ENCODE measurements at places on chromosomes 13 and 19. TPM values are rescaled to one million over a fixed set of nuclear protein-coding genes. Genes with fewer than 3 reads are reported as not detected.

GRCh38 chr19:51320280-51320657 is 8.8 kb downstream of the IGLON5 start:
- DNase-seq = no peak

GRCh38 chr13:28751175-28751960 is 32.6 kb upstream of the SLC46A3 start:
- no peak for DNase-seq

- DNase-seq = peak; percentile 22
Observed at GRCh38 chr19:48102870-48103751, 7.5 kb downstream of the PLA2G4C start.

- no peak for DNase-seq
Observed at GRCh38 chr19:5103061-5103701, 134.3 kb downstream of the KDM4B start.

DNA sequence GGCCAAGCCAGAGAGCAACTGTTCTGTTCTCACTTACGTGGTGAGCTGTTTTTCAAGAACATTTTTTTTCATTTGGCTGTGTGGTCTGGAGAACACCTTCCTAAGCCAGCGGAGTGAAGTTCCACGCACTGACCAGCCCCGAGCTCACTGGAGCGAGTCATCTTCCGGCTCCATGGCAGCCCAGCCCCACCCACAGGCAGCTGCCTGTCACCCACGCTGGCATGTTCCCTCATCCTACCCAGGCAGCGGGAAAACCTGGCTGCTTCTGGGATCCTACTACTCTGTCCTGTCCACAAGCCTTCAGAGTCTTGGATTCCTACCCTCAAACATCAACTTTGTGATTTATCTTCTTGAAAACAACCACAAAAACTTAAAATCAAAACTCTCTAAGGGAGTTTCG is 76.2 kb downstream of the GGACT start:
- DNase-seq = no peak

DNA sequence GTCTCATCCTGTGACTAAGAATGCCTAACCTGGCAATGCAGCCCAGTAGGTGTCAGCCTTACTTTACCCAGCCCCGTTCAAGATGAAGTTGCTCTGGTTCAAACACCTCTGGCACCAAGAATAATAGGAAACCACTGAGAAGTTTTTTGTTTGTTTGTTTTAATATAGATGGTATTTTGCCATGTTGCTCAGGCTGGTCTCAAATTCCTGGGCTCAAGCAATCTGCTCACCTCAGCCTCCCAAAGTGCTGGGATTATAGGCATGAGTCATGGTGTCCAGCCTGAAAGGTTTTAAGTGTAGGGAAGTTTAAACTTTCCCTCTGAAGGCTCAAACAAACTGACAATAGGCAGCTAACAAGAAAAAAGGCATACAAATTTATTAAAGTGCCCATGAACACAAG is 51.2 kb upstream of the ABCC4 start:
- no peak for DNase-seq

DNA sequence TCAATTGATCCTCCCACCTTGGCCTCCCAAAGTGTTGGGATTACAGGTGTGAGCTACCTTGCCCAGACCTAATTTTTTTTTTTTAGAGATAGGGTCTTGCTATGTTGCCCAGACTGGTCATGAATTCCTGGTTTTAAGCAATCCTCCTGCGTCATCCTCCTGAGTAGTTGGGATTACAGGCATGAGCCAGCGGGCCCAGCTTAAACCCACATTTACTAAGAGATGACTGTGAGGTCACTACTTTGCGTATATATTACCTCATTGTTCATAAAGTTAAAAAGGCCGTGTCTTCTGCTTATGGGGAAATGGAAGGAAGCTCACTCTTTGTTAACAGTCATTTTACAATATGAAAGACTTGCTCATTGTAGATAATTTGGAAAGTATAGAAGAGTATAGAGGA is 39.6 kb upstream of the C1QTNF9 start:
- DNase-seq = no peak

- no peak for DNase-seq
Observed at GRCh38 chr13:60112771-60113170, 51.0 kb downstream of the DIAPH3 start.

DNA sequence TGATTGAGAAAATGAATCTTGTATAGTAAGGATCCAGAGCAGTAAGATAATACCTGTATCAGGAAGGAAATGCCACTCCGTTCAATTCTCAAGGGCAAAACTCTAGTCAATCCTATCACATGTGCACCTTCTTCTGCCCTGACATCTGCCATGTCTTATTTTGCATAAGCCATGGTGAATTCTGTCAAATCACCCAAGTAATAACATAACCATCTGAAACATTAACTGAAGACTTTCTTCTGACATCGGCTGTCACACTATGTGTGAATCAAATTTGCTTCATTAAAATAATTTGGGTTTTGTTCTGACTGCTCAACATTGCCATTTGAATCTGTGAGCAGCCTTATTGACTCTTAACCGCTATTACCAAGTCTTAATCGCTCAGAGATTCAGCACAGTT is 91.2 kb downstream of the PCDH9 start:
- DNase-seq = no peak

DNA sequence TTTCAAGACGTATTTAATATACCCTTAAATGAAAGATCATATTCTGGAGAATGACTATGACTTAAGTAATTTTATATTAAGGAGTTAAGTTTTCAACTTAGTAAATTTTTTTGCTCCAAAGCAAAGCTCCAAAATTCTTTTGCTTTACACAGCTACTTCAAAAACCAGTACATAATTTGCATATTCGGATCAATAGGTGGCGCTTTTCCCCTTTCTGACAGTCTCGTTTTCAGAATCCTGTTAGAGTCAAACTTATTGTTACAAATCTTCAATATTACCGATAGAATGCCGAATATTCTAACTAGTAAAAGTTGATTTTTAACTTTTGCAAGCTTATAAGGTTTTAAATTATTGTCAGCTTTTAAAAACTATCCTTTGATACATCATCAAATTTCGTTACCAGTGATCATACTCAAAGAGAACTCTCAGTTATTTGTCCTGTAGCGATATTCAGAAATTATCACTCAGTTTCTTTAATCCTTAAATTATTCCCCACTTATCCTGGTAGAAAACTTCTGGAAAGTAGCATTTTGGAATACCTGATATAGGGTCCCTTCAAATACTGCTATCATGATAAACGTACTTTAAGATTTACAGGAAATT is 852.7 kb upstream of the KLHL1 start:
- no peak for DNase-seq

- no peak for DNase-seq
Observed at GRCh38 chr13:75091718-75092117, 390.3 kb downstream of the TBC1D4 start.

DNA sequence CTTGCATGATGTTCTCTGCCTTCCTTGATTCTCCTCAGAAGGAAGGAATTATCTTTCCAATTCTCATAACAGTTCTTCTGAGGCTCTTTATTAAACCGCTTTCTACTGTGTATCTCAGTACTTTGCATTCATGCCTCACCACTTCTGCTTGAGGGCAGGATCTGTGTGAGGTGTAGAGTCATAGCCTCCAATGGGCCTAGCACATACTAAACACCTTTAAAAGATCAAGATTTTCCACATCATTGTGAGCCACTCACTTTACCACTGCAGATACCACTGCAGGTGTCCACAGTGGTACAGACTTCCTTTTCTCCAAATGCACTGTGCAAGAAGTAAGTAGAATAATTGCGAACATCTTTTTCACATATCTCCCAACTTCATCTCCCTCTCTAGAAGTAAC is 76.7 kb downstream of the NDFIP2 start:
- no peak for DNase-seq

DNA sequence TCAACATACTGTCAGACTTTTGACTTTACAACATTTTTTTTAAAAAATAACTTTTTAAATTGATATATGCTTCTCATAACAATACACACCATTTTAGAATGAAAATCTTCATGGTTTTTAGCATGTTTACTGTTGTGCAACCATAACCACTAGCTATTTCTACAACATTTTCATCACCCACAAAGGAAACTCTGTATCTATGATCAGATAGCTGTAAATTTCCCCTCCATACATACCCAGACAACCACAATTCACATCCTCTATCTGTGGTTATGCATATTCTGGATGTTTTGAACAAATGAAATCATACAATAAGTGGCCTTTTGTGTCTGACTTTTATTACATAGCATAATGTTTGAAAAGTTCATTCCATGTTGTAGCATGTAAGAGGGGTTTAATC is 1666.0 kb downstream of the EFNB2 start:
- DNase-seq = no peak

DNA sequence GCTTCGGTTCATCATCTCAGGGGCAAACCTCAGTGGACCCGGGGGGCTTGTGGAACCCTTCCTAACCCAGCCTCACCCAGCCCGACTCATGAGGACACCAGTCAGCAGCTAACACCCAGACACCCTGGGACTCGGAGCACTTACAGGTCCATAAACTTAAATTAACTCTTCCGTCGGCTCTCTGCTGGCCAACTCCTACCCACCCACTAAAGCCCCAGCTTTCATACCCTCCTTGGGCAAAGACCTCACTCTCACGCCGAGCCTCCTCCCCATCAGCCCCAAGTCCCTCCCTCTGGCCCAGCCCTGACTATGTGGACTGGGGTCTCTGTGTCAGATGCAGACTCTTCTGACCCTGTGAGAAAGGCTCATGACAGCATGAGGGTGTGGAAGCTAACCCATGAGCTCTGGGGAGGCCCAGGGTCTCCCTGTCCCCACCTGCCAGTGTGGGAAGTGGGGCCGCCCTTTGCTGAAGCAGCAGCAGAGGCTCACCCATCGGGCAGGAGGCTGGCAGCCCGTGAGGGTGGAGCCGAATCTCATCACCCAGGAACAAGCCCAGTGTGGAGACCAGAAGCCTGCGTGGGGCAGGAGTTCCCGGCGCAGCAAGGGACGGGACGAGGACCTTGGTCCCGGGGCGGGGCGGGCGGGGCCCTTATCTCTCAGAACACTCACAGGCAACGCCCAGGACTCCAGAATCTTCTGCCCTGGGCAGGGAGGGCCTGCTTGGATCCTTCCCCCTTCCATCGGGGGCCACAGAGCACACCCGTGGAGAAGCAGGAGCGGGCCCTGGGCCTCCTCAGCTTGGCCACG is 19.8 kb downstream of the TCF3 start:
- DNase-seq = no peak

DNA sequence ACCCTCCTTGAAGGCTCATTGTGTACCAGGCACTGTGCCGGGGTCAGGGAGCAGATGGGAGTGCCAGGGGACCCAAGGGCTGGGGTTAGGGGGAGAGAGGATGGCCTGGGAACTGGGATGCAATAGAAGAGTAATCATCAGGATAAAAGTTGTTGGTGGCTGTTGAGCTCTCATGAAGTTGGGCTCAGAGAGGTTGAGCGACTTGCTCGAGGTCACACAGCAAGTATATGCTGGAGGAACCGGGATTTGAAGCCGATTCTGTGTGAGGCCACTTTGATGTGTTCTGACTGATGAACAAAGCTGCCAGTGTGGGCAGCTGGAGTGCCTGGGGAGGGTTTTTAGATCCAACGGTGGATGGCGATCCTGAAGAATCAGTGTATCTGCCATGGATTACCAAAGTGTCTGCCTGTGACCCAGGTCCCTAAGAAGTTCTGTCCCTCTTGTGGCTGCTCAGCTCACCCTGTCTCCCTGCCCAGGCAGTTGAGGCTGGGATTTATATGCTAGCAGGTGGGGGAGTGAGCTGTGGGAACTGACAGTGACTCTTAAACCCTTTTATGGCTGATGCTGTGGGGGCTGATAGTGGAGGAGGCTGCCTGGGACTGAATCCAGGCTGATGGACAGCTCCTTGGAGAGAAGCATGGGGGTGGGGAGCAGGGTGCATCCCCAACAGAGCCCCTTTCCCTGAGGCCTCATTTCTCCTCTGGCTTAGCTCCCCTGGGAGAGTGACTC is 8.3 kb downstream of the ARHGEF18 start:
- no peak for DNase-seq

DNA sequence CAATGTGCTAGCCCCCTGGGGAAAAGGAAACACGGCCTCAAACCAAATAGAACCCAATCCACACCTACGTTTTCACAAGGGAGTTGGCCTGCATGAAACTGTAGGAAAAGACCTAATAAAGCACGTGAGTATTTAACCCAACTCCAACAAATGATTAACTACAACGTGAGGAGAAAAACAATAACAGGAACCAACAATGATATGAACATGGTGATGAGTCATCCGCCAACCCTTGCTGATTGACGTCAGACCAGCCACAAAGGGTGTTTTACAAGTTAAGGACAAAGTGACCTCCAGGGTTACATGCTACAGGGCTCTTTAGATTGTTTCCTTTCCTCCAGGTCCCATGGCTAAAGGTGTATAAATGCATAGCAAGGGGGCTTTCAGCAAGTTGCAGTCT is 460.5 kb downstream of the COG6 start:
- peak; percentile 12 for DNase-seq

GRCh38 chr13:81458170-81458569 is 1117.2 kb upstream of the SPRY2 start:
- no peak for DNase-seq

Gene PDX1
- total RNA-seq = not detected

Gene CCDC169
- total RNA-seq = not detected

Gene GPR4
- not detected for total RNA-seq

Gene CGB2
- total RNA-seq = not detected

Gene ZNF611
- 25.8 TPM for total RNA-seq

Data from T-helper 17 cell (primary cell).